ENCODE measurements at places on chromosomes 7 and 10. TPM values are rescaled to one million over a fixed set of nuclear protein-coding genes. Genes with fewer than 3 reads are reported as not detected.
A peak's percentile ranks its signal among the peaks of the same experiment; 100 is the strongest.

OR9A2 gene
- 2.0 TPM for total RNA-seq

TSPAN15 gene
- total RNA-seq = 53.3 TPM

NCF1 gene
- not detected for total RNA-seq

TAF3 gene
- 9.7 TPM for total RNA-seq

PARD3 gene
- 93.7 TPM for total RNA-seq

GRCh38 chr10:33559105-33559504, 224.6 kb upstream of the NRP1 start:
- no peak for DNase-seq

GRCh38 chr10:121579656-121580055, 18.6 kb downstream of the FGFR2 start:
- DNase-seq = no peak

GRCh38 chr7:140945940-140946339, 21.2 kb upstream of the BRAF start:
- DNase-seq = no peak

GRCh38 chr7:26451997-26452396, 160.3 kb downstream of the SNX10 start:
- no peak for DNase-seq

GRCh38 chr7:110962826-110963225, 128.1 kb upstream of the LRRN3 start:
- no peak for DNase-seq

DNA sequence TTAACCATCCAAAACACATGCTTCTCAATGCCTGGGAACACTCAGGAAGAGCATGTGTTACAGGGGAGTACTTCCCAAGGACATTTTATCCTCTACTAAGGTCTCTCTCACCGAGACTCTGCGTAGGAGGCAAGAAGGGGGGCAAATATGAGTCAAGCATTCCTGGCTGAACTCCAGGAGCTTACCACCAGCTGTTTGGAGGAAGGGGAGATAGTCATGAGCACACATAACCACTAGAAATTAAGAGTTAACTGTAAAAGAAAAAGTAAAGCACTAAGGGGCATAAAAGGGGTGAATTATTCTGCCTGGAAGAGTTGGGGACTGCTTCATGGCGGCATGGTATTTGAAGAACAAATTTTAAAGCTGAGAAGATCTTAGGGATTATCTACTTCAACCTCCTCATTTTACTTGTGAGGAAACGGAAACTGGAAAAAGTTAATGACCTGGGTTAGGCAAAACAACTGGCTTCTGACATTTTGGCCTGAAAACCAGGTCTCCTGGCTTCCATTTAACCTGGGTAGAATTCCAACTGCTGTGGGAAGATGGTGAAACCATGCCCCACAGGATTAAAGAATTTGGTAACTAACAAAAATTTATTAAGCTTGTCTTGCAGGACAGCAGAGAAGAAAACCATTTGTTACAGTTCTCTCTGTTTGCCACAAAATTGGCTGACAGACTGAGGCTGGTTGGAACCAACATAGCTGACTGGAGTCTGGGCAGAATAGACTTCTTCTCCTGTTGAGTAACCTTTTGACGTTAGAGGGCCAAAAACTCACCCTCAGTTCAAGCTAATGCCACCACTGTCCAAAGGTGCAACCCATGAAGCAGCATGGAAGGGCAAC, 85.5 kb downstream of the SLC25A13 start:
- DNase-seq = no peak

GRCh38 chr10:121610798-121611323, 12.6 kb upstream of the FGFR2 start:
- peak; percentile 47 for DNase-seq

DNA sequence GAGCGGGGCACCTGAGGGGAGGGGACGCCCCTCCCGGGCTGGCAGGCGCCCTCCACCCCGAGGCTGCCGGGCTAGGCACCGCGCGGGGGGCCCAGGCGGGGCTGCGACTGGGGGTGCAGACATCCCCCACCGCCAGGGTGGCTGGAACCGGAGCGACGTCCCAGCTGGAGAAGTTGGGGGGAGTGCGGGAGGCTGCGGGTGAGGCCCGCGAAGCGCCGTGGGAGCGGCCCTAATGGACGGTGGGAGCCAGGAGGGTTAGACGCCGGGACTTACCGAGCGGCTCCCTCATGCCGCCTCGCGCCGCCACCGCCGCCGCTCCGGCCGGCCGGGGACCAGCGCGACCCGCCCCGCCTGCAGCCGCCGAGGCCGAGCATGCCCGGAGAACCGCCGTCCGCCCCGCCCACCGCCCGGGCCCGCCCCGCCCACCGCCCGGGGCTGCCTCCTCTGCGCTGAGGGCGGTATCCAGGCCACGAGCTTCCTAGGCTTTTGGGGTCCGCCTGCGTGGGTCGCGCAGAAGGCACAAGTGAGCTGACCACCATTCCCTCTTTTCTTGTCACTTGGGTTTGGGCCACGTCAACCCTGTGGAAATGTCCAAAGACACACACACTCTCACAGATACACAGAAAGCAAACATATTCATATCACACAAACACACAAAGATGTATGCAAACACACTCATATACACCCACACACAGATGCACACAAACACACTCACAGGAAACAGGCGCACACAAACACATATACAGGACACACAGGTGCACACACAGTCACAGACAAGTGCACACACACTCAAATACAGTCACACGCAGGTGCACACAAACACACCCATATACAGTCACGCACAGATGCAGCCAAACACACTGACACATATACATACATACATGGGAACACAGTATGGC, at the start of gene JCAD:
TSS of gene JCAD (minus strand) at position 378 of the 899 bp plus-strand sequence. CDS start 11,774 bp downstream, outside the sequence.
- DNase-seq = peak; percentile 57

- DNase-seq = no peak
Observed at GRCh38 chr7:34299066-34299465, 359.0 kb upstream of the NPSR1 start.

GRCh38 chr7:7742223-7742622, 23.8 kb upstream of the RPA3 start:
- no peak for DNase-seq

GRCh38 chr10:122163174-122164022, 107.7 kb upstream of the BTBD16 start:
- DNase-seq = no peak

DNA sequence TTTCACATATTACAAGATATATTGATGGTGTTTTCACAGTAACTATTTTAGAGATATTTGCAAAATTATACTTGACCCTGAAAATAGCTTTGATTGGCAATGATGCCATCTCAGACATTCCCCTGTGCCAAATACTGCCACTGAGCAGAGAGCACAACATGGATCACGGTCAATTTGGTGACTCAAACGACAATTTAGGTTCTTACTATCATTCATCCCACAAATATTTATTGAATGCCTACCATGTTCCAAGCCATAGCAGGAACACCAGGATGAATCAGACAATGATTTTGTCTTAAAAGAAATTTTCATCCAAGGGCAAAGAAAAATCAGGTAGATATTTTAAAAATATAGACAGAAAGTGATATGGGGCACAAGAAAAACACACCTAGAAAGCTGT, 153.2 kb upstream of the ADO start:
- no peak for DNase-seq

GRCh38 chr7:117402109-117402508, 25.2 kb downstream of the ASZ1 start:
- no peak for DNase-seq

GRCh38 chr7:31028006-31028405, 24.1 kb upstream of the ADCYAP1R1 start:
- no peak for DNase-seq

- no peak for DNase-seq
Observed at GRCh38 chr7:158453663-158454062, 134.0 kb downstream of the PTPRN2 start.

- DNase-seq = no peak
Observed at GRCh38 chr7:135706038-135706742, 21.8 kb downstream of the SLC13A4 start.

- DNase-seq = no peak
Observed at GRCh38 chr7:50531928-50532327, 33.3 kb downstream of the DDC start.

DNA sequence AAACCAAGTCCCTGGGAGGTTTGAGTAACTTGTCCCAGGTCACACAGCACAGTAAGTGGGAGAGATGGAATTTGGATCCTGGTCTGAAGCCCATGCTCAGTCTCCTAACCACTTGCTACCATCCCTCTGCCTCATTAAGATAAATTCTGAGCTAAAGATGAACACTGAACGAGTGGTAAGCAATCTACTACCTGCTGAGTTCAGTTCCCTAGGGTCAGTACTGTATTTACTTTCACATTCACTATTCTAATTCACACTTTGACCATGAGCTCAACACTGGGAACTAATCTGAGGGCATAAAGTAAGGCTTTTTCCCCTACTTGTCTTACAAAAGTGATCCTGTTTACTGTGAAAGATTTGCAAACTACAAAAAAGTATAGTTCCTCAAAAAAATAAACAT, 2.4 kb downstream of the UROS start:
- DNase-seq = no peak
